Mesothelial cell of epicardium (in vitro differentiated cells): ENCODE measurements at places on chromosomes 5 and 9. TPM values are rescaled to one million over a fixed set of nuclear protein-coding genes. Genes with fewer than 3 reads are reported as not detected.

GRCh38 chr5:44809215-44809955, 638 bp downstream of the MRPS30 start:
- peaks cover 7% of the 10 kb centered on the region for H3K36me3 ChIP-seq
- DNase-seq = peak; percentile 37
- peak overlapping the region; percentile 98 for H3K27ac ChIP-seq
- no peaks in the 10 kb centered on the region for H3K27me3 ChIP-seq
- H3K4me1 ChIP-seq = peaks cover 25% of the 10 kb centered on the region

GRCh38 chr5:103598997-103599566, 36.5 kb upstream of the NUDT12 start:
- DNase-seq = no peak
- H3K4me3 ChIP-seq = no peak overlapping the region
- H3K27me3 ChIP-seq = no peaks in the 10 kb centered on the region
- no peaks in the 10 kb centered on the region for H3K4me1 ChIP-seq
- no peaks in the 10 kb centered on the region for H3K36me3 ChIP-seq

NME5 gene
- 2.4 to 3.4 TPM (median 2.7 TPM) in 3 replicates for total RNA-seq

DNA sequence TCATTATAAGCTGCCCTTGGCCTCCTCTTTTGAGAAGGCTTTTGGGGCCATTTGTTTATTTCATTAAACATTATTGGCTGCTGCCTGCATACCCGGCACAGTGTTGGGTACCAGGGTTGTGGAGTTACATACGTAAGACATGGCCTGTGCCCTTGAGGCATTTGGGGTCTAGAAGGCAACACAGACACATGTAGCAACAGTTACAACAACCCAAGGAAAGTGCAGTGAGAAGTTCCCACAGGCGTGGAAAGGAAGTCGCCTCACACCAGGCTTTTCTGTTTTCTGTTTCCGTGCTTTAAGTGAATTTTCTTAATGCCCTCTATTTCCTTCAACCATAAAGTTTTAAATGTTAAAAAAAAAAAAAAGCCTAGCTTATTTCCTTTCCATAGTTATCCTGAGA, 47.4 kb downstream of the GALNT10 start:
- H3K36me3 ChIP-seq = no peaks in the 10 kb centered on the region
- H3K27me3 ChIP-seq = no peaks in the 10 kb centered on the region
- no peak for DNase-seq
- no peak overlapping the region for H3K27ac ChIP-seq
- peaks cover 16% of the 10 kb centered on the region for H3K4me1 ChIP-seq

C6 gene
- 0.20 to 0.42 TPM in 2 of 3 replicates, not detected in the other for total RNA-seq

- no peaks in the 10 kb centered on the region for H3K27me3 ChIP-seq
- H3K27ac ChIP-seq = no peak overlapping the region
- H3K4me1 ChIP-seq = no peaks in the 10 kb centered on the region
- no peaks in the 10 kb centered on the region for H3K36me3 ChIP-seq
- H3K4me3 ChIP-seq = no peak overlapping the region
Observed at GRCh38 chr5:134592141-134592746, 40.4 kb downstream of the SAR1B start.

DNA sequence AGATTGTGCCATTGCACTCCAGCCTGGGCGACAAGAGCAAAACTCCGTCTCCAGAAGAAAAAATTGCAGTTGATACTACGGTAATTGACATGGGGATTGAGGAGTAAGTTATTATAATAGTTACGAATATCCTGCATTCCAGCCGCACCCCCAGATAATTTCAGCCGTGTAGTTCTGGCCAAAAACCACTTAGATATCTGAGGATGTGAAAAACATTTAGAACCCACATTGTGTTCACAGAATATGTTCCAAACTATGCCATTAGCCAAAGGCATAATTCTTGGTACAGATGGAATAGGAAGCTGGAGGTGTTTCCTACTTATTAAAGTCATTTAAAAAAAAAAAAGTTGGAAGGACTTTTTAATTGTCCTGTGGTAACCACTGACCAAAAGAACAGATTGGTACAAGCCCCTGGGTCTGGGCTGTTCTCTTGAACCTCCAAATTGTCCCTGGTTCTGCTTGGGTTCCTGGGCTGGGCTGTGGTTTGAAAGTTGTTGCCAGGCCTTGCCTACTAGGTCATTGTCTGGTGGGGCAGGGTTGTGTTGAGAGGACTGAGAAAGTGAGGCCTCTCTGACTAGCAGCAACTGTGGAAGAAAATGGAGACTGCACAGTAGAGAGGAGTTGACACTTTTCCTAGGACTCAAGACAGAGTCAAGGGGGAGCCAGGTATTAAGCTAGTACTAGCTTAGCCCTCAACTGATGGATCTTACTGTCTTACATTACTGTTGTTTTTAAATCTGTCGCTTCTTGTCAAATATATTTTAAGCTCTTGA, 198.8 kb downstream of the NR3C1 start:
- H3K4me1 ChIP-seq = peaks cover 23% of the 10 kb centered on the region
- H3K36me3 ChIP-seq = peaks cover 6% of the 10 kb centered on the region
- DNase-seq = no peak

AUH gene
- 23.7 to 24.8 TPM (median 24.1 TPM) in 3 replicates for total RNA-seq

FIBCD1 gene
- 1.5 to 2.2 TPM (median 1.8 TPM) in 3 replicates for total RNA-seq

DNA sequence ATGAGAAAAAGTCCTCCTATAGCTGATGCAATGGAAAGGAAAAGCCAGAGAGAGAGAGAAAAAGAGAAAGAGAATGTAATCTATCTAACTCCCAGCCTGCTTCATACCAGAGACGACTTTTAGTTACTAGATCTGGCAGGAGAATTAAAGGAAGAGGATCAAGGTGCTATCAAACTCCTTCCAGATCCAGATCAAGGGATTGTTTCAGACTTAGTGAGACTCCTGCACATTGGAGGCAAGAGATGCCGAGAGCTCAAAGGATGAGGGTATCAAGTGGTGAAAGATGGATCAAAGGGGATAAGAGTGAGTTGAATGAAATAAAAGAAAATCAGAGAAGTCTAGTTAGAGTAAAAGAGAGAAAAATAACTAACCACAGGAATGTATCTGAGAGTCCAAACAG, 478.6 kb downstream of the KIF4B start:
- H3K4me3 ChIP-seq = no peak overlapping the region
- no peaks in the 10 kb centered on the region for H3K36me3 ChIP-seq
- DNase-seq = no peak
- H3K27me3 ChIP-seq = no peaks in the 10 kb centered on the region

DNA sequence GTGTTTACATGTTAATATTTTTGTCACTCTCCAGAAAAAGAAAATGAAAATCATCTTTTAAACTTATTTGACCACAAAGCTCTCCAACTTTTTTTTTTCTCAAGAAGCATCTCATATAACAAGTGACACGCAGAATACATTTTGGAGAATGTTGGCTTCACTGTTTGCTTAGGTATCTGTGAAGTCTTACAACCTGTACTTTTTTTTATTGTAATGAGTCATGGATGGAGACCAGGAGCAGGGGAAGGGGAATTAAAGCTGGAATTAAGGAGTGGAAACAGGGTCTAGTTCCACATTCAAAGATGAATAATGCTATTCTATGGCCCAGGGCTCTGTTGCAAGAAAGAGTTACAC, 211.9 kb downstream of the MAN2A1 start:
- no peak for DNase-seq
- H3K27me3 ChIP-seq = peaks cover 6% of the 10 kb centered on the region
- no peaks in the 10 kb centered on the region for H3K4me1 ChIP-seq
- H3K4me3 ChIP-seq = no peak overlapping the region
- H3K27ac ChIP-seq = no peak overlapping the region
- no peaks in the 10 kb centered on the region for H3K36me3 ChIP-seq

DNA sequence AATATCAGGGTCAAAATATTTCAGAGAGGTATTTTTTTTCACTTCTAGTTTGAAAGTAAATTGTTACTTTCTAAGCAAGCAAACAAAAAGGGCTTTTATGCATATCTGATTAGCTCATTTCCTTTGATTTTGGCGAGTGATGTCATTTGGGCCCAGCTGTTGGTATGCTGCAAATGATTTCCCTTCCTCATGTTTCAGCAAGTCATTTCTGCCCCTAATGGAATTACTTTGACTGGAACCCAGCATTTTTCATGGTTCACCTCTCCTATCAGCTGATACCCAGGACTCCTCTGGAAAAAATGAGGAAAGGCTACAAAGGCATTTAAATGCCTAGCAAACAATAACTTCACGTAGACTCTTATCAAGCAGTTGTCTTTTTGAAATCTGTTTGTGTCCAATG, 500.6 kb downstream of the EBF1 start:
- no peak for DNase-seq
- no peak overlapping the region for H3K27ac ChIP-seq
- peaks cover 4% of the 10 kb centered on the region for H3K27me3 ChIP-seq
- no peaks in the 10 kb centered on the region for H3K4me1 ChIP-seq
- no peaks in the 10 kb centered on the region for H3K36me3 ChIP-seq

DNA sequence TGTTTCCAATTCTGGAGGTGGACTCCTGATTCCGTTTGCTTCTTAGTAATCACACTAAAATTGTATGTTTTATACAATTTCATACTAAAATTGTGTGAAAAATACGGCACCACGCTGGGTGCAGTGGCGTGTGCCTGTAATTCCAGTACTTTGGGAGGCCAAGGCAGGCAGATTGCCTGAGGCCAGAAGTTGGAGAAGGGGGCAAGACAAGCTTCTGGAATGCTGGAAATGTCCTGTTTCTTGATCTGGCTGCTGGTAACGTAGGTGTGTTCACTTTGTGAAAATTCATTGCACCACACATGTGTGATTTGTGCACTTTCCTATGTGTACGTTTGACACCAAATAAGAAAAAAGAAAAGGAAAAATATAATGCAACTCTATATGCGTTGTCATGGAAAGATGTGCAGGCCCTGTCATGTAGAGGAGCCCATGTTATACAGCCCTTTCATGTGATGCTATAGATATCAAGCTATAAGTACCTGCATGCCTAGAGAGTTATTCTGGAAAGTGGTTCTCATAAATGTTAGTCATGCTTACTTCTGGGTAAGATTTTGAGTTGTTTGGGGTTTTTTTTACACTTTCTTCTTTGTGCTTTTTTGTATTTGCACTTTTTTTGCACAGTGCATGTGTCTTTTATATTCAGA, 119.9 kb downstream of the TMEM174 start:
- peaks cover 22% of the 10 kb centered on the region for H3K4me1 ChIP-seq
- H3K4me3 ChIP-seq = no peak overlapping the region
- H3K27ac ChIP-seq = no peak overlapping the region
- no peaks in the 10 kb centered on the region for H3K36me3 ChIP-seq
- no peak for DNase-seq

GRCh38 chr5:151480384-151481293, 33.2 kb downstream of the SLC36A1 start:
- no peaks in the 10 kb centered on the region for H3K27me3 ChIP-seq
- H3K27ac ChIP-seq = peak overlapping the region; percentile 6
- H3K4me3 ChIP-seq = no peak overlapping the region
- peaks cover 14% of the 10 kb centered on the region for H3K4me1 ChIP-seq
- H3K36me3 ChIP-seq = peaks cover 15% of the 10 kb centered on the region
- DNase-seq = no peak

PAPPA gene
- 2.9 to 3.3 TPM (median 3.2 TPM) in 3 replicates for total RNA-seq

PCDHB15 gene
- 2.2 to 2.4 TPM (median 2.3 TPM) in 3 replicates for total RNA-seq

C9orf50 gene
- 0.23 to 0.87 TPM (median 0.69 TPM) in 3 replicates for total RNA-seq

- H3K36me3 ChIP-seq = no peaks in the 10 kb centered on the region
- no peak for DNase-seq
- peaks cover 29% of the 10 kb centered on the region for H3K4me1 ChIP-seq
Observed at GRCh38 chr5:54091307-54092130, 218.9 kb downstream of the ARL15 start.

IFNB1 gene
- total RNA-seq = not detected in 3 replicates

DNA sequence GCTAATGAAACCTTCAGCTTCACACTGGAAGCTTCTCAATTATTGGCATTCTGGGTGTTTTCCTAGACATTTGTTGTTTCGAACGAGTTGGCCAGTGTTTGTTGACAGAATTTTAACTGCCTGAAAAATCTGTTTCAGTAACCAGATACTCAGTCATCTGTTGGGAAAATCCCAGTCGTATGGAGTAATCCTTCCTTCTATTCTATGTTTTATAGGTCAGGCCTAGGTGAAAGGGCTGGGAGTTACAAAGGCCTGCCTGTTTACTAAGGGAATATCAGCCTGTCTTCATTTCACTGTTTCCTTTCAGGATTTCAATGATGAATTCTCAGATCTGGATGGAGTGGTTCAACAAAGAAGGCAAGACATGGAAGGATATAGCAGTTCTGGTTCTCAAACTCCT, 59.9 kb downstream of the GRAMD2B start:
- no peak overlapping the region for H3K27ac ChIP-seq
- H3K4me3 ChIP-seq = no peak overlapping the region
- DNase-seq = no peak
- H3K4me1 ChIP-seq = peaks cover 12% of the 10 kb centered on the region

GRCh38 chr9:108058135-108058814, 568.7 kb upstream of the KLF4 start:
- H3K4me1 ChIP-seq = peaks cover 39% of the 10 kb centered on the region
- no peak for DNase-seq
- H3K27me3 ChIP-seq = no peaks in the 10 kb centered on the region
- H3K36me3 ChIP-seq = no peaks in the 10 kb centered on the region

AGTPBP1 gene
- 26.0 to 27.4 TPM (median 27.0 TPM) in 3 replicates for total RNA-seq

DNA sequence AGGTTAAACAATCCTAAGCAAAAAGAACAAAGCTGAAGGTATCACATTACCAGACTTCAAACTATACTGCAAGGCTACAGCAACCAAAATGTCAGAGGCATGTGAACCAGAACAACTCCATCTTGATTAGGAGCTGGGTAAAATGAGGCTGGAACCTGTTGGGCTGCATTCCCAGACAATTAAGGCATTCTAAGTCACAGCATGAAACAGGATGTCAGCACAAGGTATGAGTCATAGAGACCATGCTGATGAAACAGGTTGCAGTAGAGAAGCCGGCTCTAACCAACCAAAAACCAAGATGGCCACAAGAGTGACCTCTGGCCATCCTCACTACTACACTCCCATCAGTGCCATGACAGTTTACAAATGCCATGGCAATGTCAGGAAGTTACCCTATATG, 252.0 kb downstream of the RASEF start:
- H3K4me1 ChIP-seq = no peaks in the 10 kb centered on the region
- H3K27me3 ChIP-seq = no peaks in the 10 kb centered on the region
- no peak for DNase-seq
- no peak overlapping the region for H3K4me3 ChIP-seq
- peak overlapping the region; percentile 34 for H3K27ac ChIP-seq

DNA sequence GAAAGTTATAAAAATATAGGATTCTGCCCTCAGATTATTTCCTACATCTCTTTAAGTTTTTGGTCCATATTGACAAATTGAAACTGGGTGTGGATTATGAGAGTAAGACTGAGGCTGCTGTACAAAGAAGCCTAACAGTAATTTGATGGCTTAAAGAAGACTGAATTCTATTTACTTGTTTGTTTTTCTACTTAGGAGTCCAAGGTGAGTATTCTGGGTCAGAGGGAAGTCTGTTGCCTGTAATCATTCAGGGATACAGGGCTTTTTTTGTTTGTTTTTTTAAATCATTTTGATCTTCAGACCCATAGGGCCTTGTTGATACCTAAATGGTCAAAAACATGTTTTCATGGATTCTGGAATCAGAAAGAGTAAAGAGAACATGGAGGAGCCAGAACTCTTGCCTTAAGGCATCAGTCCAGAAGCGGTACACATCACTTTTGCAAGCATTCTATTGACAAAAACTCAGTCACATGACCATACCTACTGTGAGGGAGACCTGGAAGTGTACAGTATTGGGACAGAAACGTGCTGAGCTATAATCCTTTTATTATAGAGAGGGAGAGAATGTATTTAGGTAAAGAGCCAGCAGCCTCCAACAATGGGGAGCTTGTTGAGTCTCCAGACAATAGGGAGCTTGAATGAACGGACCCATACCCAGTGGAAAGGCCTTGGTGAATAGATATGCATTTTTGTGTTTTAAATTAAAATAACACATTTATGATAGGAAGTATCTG, 102.7 kb downstream of the LRRC70 start:
- no peak overlapping the region for H3K4me3 ChIP-seq
- no peak overlapping the region for H3K27ac ChIP-seq
- H3K27me3 ChIP-seq = no peaks in the 10 kb centered on the region
- DNase-seq = no peak
